ENCODE measurements at places on chromosomes 7 and 10.

DNA sequence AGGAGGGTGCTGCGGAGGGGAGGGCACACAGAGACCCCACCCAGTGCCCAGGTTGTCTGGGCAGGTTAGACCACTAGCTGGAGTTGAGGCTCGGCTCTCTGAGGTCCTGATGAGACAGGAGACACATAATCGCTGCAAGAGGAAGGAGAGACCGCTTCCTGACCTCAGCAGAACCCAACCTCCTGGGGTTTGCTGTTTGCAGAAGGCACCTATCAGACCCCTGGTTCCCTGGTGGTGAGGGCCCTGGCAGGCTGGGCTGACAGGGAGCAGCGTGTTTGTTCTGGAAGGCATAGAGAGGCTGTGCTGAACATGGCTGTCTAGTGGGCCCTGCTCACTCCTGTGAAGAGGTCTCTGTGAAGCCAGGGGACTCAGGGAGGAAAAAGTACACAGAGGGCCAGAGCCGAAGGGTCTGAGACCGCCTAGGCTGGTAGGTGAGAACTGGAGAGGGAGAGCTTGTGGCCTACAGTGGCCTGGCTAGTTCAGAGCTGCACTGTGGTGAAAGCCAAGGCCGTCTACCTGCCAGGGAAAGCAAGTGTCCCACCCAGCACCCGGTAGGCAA, 39.4 kb upstream of the NPFFR1 start:
- DNase-seq = no peak

DNA sequence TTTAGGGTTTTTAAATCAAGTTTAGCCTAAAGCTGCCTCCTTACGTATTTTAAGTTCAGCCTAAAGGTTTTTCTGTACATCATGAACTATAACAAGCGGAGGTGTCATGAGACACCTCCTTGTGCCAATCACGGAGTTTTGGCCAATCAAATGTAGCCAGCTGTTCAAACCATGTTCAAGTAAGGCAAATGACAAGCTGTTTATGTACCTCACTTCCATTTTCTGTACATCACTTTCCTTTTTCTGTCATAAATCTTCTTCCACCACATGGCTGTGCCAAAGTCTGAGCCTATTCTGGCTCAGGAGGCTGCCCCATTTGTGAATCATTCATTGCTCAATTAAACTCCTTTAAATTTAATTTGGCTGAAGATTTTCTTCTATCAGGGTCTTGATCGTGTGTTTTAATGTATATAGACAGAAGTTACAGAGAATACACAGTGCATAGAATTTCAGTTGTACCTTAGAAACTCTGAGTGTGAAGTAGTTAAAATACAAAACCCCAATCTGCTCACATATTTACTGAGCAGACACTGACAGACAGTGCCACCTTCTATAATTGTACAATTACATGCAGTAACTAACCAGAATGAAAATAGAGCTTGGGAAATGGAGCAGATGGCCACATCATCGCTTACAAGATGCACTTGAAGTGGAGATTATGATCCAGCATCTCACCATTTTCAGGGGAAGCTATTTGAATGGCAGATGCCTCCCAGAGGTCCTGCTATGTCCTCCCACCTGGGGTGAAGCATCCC, 76.9 kb upstream of the LANCL2 start:
- no peak for DNase-seq

GRCh38 chr7:79770063-79770462, 316.6 kb upstream of the MAGI2 start:
- DNase-seq = no peak

DNA sequence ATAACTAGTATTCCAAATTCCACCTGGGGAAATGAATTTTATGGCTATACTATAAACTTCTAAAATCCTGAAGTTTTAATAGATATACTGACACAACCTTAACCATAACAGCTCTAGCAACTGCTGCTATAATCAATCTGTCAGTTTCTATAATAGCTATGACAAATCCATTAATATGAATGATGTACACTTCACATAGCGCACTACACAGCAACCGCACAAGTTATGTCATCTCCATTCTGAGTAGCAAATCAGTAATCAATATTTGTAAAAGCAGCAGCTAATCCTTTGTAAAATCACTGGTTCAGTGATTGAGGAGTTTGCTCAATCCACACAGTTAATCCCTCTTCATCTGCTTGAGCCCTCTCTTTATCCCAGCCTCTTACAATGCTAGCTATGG, 105.3 kb downstream of the SKAP2 start:
- no peak for DNase-seq

- DNase-seq = no peak
Measured at GRCh38 chr7:1862560-1862959, 192.5 kb downstream of the ELFN1 start.

DNA sequence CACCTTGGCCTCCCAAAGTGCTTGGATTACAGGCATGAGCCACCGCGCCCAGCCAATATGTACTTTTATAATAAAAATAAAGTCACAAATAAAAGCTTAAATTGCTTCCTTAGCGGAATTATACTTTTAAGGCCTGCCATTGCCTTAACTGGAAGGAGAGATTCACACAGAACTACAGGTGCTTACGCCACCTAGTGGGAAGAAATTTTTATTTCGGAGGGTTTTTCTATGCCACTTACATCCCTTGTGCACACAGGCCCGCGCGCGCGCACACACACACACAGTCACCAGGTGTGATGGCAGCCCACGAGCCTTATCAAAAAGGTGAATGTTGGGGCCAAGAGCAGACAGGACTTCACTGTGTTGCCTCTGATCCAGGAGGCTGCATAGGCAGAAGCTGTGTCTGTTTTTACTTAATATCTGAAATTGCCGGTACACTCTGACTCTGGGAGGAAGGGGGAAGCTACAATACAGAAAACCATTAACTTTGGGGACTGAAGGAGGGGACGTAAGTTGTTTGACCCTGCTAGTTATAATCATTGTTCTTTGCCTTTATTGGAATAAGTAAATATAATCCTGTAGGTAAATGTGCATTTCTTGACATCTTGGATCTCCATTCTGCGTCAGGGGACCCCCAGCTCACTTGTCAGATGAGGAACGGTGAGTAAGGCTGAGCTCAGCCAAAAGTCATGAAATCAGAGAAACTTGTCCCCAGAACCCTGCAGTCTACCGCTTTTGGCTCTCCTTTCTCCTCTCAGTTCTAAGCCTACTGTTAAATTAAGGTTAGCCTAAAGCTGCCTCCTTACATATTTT, 87.1 kb downstream of the SLC16A9 start:
- peak; percentile 79 for DNase-seq

DNA sequence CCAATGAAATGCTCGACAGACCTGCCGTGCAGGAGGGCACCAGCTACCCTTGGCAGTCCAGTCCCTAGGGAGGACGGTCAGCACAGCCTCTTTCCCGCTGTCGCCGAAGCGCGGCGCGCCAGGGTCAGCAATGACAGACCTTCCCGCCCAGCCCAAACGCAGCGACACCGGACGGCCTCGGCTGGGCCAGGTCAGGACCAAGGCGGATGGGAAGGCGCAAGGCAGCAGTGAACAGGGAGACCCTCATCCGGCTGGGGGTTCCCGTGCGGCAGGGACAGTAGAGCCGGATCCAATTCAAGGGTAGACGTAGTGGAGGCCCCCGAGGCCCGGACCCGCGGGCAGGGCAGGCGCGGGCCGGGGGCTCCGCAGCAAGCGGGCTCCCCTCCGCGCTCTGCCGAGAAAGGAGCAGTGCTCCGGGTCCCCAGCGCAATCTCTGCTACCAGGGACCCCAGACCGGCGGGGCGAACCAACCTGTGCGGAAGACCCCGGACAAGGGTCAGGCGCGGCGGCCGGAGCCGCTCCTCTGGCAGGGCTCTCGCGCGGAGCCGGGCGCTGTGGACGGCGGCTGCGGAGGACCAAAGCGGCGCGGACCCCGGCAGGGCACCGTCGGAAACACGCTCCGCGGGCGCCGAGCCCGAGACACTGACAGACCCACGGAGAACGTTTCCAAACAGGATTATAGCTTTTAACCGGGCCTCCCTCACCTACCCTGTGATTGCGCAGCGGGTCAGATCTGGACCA, at the start of gene SEC31B:
Gene SEC31B, minus strand, starts transcription at position 551 of the 741 bp plus-strand sequence. CDS start 2,909 bp downstream, outside the sequence.
- peak; percentile 30 for DNase-seq

All from lung (tissue), 17 donors.